NCI-H2107 (cell line): ENCODE measurements at places on chromosomes 3 and 15.

DNA sequence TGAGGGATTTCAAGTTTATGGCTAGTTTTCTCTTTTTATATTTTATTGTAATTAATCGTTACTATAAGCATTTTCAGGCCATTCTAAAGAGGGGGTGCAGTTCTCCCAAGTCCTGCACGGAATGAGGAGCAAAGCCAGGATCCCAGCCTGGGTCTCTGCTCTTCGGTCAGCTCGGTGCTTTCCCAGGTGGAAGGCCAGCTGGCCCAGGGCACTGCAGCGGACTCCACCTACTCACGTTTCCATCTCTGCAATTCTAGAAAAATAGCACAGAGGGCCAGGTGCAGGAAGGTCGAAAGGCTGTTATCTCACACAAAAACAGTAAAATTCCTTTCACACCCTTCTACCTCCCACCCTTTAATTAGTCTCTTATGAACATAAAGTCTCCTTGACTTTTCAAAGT lies 59.5 kb upstream of the HES1 start:
- no peak for DNase-seq

DNA sequence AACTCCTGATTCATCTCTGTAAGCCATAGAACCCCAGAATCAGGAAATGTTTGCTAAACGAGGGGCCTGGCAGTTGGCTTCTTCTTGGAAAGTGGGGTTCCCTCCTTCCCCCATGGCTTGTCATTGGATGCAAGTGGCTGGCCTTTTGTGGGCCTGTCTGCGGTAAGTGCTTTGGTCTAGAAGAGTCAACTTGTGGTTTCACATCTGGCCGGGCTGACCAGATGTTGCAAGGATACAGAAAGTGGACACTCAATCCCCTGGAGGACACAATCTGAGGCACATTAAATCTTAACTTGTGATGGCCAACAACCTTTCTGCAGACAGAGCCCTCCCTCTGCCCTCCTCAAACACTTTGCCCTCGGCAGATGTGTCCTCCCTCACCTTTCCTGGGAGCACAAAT lies 1.1 kb downstream of the FAH start:
- DNase-seq, result no peak

- no peak for DNase-seq
Observed at GRCh38 chr3:108406661-108407206, 103.7 kb downstream of the MYH15 start.

DNA sequence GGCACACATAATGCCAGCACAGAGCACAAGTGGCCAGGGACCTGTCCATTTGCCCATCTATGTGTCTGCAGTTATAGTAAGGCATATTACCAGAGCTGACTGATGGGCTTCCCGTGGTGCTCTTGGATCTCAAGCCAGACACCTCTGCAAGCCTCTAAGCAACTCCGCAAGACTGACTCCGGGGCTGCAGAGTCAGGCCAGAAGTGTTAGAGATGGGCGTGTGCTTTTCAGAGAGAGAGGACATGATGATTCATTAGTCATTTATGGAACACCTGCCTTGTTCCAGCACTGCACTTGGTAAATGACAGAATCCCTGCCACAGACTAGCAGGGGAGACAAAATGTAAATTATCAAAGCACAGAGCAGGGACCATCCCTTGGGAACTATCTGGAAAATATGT lies 559.0 kb downstream of the PDCD6IP start:
- DNase-seq, result no peak

- DNase-seq, result peak; percentile 31
Observed at GRCh38 chr3:160804762-160805161, 48.7 kb downstream of the PPM1L start.

GRCh38 chr15:48411971-48412591 lies 80.9 kb downstream of the DUT start:
- DNase-seq, result no peak

GRCh38 chr3:53236112-53236841 lies 19.5 kb downstream of the TKT start:
- no peak for DNase-seq

DNA sequence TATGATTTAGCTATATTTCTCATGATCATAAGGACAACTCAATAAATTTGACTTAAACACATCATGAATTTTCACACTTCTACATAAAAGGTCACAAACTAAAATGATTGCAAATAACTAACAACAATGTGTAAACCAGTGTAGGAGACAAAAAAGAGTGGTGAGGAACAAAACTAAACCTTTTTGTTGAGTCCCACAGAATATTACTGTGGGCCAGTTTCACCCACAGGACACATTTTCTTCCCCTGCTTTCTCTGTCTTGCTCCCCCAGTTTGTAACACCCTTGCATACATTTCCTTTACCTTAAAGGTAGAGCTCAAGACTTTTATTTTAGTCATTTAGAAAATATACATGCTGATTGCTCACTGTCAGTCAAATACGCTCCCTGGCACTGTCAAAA lies 130.9 kb upstream of the GOLGA6L6 start:
- no peak for DNase-seq

DNA sequence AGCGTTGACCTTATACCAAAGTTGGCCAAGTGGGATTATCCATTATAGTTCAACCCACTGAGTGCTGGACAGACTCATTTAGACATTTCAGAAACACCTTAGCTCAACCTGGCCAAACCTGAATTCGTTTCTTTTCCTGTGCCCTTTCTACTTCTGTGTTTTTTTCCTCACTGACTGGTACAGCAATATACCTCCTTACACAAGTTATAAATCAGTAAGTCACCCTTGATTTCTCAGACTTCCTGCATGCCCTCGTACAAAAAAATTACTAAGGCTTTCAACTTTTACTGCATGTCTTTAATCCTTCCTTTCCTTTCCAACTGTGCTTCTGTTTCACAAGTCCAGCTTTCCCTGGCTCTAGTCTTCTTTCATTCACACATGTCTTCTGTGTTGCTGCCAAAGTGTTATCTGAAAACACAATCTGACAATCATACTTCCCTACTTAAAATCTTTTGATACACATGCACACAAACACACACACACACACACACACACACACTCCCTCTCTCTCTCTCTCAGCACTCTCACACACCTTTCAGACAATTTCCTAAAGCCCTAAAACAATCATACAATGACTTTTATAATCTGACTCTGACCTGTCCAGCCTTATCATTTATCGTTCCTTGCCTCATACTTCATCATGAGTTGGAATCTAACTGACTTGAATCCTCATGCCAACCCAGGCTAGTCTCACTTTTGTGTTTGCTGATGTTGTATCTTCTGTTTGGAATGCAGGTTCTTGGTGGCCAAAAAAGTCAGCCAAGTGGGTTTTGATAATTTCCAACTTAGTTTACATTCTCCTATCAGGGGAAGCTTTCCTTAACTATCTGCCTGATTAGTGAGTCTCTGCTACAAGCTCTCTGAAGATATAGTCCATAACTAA lies 436.4 kb downstream of the NAALADL2 start:
- no peak for DNase-seq

GRCh38 chr15:56736308-56736707 lies 3.0 kb upstream of the ZNF280D start:
- DNase-seq, result no peak

GRCh38 chr15:37625576-37625975 lies 308.9 kb upstream of the TMCO5A start:
- no peak for DNase-seq
